Stimulated activated CD8-positive, alpha-beta memory T cell treated with anti-CD3 and anti-CD28 coated beads, Interleukin-4, amount 100 ng/mL, for 1 hour (primary cell): ENCODE measurements at places on chromosomes 2 and 18.

GRCh38 chr2:69997015-69997830 lies 35.8 kb upstream of the ASPRV1 start:
- DNase-seq: no peak

- DNase-seq: no peak
These were observed 46.2 kb upstream of the ELOA2 start for GRCh38 chr18:47081578-47081977.

- DNase-seq: no peak
These were observed 64.9 kb downstream of the PPP1R1C start for GRCh38 chr2:182050333-182051135.

GRCh38 chr2:43193652-43194120 lies 32.7 kb downstream of the ZFP36L2 start:
- no peak for DNase-seq

DNA sequence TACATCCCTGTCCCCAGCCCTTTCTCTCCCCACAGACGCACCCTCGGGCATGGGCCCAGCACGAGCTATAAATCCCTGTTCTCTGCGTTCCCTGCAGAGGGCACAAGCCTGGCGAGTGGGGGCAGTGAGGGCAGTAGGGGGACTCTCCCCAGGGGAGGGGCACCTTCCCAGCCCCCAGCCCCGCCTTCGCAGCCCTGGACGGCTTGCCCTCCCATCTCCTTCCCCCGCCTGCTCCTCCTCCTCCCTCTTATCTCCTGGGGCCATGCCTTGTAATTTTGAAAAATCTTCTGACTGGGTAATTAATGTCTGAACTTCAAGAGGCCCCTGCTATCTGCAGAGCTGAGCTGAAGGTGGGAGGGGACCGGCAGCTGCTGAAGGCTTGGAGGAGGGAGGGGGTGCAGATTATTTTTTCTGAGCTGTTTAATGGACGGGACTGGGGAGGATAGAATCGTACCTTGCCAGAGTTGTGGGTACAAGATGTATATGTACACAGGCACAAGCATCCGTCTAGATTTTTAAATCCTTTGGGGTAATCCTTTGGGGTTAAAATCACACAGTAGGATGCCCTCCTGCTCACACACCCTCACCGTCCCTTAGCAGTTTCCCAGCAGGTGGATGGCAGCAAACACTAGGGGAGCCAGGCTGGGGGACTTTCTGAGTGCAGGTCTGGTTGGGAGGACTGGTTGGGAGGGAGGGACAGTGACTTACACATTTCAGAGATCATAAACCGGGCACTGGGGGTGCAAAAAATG lies 121.9 kb downstream of the SMAD7 start:
- no peak for DNase-seq

GRCh38 chr2:233824373-233824772 lies 30.0 kb downstream of the HJURP start:
- no peak for DNase-seq

GRCh38 chr2:188752311-188752710 lies 221.9 kb upstream of the COL3A1 start:
- DNase-seq: no peak

DNA sequence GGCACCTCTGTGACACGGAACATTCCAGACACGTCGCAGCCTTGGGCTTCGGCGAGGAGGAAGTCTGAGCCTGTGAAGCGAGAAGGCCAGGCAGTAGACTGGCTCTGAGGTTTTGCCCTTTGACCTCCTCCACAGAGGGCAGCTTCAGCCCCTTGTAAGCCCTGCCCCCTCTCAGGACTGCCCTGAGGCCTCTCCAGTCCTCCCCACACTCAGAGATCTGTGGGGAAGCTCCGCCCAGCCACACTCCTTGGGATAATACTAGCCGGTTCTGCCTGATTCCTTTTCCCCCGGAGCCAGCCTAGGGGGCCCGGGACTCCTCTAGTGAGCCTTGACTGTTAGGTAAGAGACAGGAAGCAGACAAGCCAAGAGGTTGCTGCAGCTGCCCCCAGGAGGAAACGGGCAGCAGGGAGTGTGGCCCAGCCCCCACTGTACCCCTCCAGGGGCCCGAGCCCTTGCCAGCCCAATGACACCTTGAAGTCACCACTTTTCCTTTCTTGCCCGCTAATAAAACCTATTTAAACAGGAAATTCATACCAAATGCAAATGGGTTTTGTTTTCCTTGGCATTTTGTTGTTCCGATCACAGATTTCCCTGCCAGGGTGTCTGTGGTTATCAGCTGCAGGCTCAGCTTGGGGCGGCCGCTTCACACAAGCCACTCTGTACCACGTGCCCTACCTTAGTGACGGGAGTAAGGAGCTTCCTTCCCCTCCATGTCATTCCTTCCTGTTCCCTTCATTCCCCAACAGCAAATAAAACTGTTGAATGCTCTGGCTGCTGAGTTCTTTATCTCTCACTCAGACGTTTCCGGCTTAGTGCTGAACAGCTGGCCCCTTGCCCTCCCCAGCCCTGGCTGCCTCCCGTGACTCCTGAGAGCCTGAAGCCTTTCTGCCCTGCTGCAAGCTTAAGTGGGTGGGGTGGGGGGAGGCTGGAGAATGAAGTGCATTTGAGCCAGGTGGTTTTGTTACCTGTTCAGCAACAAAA lies 124.7 kb downstream of the CABLES1 start:
- no peak for DNase-seq

- DNase-seq: no peak
These were observed 19.5 kb downstream of the RBM44 start for GRCh38 chr2:237818066-237818473.

GRCh38 chr2:79513711-79514110 lies 860 bp downstream of the CTNNA2 start:
- no peak for DNase-seq

- no peak for DNase-seq
These were observed 47.0 kb downstream of the BMPR2 start for GRCh38 chr2:202423139-202423538.

GRCh38 chr2:88061295-88061694 lies 5.7 kb upstream of the KRCC1 start:
- DNase-seq: no peak

GRCh38 chr18:58611395-58612131 lies 17.3 kb downstream of the ALPK2 start:
- no peak for DNase-seq

DNA sequence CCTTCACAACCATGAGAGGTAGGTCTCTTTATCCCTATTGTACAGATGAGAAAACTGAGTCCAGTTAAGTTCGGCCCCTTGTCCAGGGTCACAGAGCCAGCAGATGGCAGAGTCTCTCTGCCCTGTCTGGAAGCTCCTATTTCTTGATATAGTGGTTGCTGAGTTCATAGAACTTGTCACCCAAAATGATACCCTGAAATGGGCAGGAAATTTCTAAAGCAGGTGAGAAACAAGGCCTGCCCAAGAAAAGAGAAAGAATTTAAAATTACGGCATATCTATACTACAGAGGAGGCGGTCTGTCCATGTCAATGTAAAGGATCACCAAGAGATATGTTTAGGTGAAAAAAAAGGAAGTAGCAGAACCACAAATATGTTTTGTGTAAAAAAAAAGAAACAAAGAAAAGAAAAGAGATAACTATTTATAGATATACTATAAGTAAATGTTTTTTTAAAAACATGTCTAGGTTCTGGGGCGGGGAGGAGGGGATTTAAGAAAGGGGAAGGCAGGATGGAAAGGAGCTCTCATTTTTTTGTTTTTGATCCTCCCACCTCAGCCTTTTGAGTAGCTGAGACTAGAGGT lies 39.8 kb downstream of the MYO7B start:
- DNase-seq: no peak

GRCh38 chr2:143901185-143901842 lies 618.6 kb downstream of the ZEB2 start:
- no peak for DNase-seq

DNA sequence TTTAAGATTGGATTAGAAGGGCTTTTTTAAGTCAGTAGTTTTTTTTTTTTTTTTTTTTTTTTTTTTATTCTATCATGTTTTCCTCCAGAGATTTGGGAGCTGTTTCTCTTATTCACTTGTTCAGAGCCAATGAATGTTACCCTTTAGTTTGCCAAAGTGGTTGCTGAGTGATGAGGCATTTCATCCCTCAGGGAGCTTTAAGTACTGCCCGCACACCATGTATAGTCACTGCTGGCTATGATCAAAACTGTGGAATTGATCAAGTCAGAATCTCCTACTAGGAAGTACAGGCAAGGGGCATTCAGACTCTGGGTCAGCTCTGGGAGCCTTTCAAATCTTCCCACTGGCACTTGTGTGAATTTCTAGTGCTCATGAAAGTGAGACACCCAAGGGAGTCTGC lies 201.6 kb downstream of the IKZF2 start:
- DNase-seq: no peak

DNA sequence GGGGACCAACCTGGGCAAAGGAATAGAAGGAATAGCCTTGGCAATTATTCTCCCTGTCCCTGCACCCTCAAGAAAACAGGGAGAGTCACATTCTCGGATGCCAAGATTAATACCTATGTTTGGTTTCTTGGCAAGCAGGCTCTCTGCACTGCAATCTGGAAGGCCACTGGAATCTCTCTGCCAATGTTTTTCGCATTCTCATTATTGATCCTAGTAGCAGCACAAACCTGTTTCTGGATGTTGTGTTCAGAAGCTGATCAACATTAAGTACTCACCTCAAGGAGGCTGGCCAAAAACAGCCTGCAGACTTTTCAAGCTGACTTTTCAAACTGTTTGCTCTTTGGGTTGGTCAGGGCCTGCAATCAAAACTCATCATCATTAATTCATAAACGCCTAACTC lies 62.2 kb downstream of the CLHC1 start:
- DNase-seq: no peak

DNA sequence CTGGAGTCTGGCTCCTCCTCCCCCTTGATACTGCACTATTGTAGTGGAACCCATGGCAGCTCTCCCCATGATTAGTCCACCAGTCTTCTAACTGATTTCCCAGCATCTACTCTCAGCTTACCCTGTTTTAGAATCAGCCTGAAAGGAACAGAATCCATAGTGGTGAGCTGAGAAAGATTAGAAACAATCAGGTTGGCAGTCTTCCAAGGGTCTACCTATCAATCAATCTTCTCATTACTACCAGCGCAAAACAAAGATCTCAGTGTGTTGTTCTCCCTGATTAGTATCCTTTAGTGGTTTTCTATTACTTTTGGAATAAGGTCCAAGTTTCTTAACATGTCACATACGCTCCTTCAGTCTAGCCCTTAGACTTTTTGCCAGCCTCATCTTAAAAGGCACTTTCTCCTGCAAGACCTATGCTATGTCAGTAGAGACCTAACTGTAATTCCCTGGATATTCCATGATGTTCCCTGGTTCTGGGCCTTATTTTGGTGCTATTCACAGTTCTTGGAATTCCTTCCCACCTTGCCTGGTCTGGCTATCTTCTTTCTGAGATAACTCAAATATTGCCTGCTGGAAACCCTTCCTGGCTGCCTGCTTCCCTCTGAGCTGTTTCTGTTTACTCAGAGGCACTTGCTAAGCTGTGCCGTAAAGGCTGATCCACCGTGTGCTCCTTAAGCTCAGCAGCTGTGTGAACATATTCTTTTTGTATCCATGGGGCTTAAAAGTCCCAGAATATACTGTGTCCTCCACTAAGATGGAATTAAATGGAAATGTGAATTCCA lies 32.6 kb downstream of the LAMA3 start:
- no peak for DNase-seq

GRCh38 chr2:120659275-120659977 lies 76.2 kb upstream of the GLI2 start:
- no peak for DNase-seq

GRCh38 chr18:50313031-50313607 lies 25.6 kb upstream of the CXXC1 start:
- no peak for DNase-seq

- no peak for DNase-seq
These were observed 422.1 kb upstream of the DSEL start for GRCh38 chr18:67938660-67939059.

DNA sequence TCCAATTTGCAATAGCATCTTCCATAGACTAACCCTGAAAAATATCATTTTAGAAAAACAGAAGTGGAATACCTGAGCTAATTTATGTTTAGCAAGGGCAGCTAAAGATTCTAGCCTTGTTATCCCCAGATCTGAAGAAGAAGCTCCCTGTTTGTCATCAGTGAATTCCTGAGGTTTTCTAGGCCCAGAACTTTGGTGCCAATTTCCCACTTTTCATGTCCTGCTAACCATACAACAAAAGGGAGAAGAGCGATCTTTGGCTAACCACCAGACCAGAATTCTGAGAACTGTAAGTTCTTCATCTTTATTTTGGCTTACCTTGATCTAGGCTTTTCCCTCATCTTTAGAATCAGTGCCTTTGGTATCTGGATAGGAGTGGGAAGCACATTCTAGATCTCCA lies 51.3 kb upstream of the RASGRP3 start:
- DNase-seq: no peak

DNA sequence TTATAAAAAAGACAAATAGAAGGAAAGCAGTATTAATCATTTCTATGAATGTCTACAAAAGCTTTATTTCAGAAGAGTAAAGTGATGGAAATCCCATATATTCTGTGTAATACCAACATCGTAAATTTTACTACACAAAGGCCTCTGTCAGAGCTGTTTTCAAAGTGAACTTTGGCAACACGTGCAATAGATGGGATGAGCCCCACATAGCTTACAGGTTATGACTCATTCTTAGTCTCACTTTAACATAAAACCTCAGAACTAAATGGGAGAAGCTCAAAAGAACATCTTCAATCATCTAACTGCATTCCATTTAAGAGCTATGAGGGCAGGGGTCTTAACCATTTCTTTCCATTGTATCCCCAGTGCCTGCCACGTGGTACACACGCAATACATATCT lies 11.5 kb downstream of the VPS4B start:
- DNase-seq: no peak

- DNase-seq: no peak
These were observed 39.4 kb downstream of the METAP1D start for GRCh38 chr2:172039011-172039704.
